ENCODE measurements at places on chromosomes 7 and 10.

DNA sequence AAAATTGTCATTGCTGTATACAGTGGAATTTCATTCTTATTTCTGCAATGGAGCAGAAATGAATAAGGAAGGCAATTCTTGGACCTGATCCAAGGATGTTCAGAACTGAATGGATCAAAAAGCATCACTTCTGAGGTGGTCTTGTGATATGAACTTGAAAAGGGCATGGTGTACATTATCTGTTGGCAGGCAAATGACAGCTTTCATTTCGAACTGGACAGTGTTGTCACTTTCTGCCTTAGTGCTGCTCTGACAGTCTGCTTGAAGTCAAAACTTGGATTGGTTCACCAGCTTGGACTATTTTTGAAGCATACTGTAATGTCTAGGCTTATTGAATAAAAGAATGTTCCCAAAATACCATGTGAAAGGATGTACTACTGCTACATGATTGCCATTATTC is 52.0 kb downstream of the VCL start:
- no peak for DNase-seq

GRCh38 chr10:119340893-119341458 is 133.6 kb downstream of the GRK5 start:
- peak; percentile 57 for DNase-seq

DNA sequence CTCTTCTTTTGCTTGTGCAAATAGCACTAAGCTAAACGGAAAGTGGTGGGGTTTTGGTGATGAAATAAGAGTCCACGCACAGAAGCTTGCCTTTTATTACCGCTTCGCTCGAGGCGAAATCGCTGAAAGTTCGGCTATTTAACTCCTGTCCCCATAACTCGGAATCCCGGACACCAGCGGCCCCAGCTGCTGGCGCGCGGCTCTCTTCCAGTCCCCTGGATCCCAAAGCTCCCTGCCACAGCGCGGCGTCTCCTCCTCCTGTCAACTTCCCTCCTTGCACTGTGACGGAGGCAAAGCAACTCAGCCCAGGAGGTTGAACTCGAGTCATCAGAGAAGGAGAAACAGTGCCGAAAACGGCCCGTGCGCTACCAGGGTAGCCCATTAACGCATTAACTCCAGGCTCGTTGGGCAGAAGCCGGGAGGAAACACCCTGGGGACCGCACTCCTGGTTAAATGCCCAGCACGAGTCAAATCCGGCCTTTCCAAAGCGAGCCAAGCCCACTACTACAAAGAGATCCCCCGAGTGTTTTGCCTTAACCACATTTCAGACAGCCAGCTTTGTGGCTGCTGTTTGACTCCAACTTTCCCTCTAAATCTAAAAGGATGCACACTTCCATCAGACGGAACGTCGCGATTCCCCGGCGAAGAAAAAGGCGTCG is 1.3 kb downstream of the SEMA3D start:
- peak; percentile 69 for DNase-seq

- DNase-seq, result peak; percentile 55
These were observed 591.9 kb upstream of the IGFBP3 start for GRCh38 chr7:46512891-46513413.

- DNase-seq, result peak; percentile 92
These were observed 14.7 kb upstream of the SEC61G start for GRCh38 chr7:54773472-54774399.

GRCh38 chr7:34022626-34023025 is 117.3 kb downstream of the BMPER start:
- DNase-seq, result no peak

DNA sequence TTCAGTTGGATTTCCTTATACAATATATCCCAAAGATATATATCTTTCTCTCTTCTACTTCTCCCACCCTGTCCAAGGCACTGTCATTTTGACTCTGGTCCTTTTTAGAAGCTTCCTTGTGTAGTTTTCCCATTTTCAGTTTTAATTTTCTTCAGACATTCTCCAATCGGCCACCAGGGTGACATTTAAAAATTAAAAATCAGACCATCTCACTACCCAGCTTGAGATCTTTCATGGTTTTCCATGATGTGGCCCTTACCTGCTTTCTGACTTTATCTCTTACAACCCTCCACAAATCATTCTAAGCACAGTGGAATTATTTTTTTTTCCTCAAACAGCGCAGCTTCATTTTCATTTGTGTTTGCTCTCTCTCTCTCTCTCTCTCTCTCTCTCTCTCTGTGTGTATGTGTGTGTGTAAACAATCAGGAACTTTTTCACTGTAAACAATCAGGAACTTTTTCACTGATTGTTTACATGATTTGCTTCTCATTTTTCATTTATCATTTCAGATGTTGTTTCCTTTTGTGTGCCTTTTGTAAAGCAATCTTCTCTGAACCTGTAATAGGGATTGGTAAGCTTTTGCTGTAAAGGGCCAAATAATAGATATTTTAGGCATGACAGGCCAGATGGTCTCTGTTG is 348.9 kb downstream of the ATRNL1 start:
- DNase-seq, result no peak

GRCh38 chr10:131093795-131094366 is 217.6 kb downstream of the TCERG1L start:
- no peak for DNase-seq

GRCh38 chr7:2567679-2568278 is 9.0 kb downstream of the IQCE start:
- DNase-seq, result peak; percentile 42

DNA sequence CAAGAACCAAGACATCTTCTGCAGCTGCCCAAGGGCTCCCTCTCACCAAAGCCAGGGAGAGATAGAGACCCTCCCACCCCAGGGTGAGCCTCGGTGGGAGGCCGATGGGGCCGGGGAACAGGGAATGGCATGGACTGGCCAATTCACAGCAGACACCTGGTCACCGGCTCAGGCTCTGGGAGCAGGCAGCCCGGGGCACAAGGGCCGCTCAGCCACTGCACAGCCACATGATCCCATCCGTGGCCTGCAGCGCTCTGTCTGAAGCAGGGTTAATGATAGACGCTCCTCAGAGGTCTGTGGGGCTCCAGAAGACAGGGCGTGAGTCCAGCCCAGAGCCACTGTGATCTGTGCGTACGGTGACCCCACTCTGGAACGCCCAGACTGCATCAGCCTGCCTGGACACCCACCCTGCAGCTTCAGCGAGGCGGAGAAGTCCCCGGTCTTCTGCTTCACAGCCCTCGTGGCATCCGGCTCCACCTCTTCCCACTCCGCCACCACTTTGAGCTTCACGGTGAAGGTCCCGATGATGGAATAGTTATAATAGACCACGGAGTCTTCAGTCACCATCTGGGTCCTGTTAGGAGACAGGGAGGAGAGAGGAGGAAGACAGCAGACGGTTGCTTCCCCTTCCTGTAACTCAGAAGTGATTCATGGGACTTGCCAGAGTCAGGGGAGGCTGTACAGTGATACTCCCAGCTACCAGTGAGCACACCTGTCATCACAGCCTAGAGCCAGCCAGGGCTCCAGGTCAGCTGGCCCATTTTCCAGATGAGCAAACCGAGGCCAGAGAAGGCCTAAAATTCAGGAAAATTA is 14.0 kb downstream of the TMEM130 start:
- no peak for DNase-seq

- DNase-seq, result peak; percentile 38
These were observed 134.9 kb downstream of the RAMP3 start for GRCh38 chr7:45292481-45292880.

GRCh38 chr7:2404714-2405119 is 1.3 kb downstream of the CHST12 start:
- no peak for DNase-seq

GRCh38 chr10:110081911-110082310 is 74.1 kb downstream of the ADD3 start:
- DNase-seq, result no peak

DNA sequence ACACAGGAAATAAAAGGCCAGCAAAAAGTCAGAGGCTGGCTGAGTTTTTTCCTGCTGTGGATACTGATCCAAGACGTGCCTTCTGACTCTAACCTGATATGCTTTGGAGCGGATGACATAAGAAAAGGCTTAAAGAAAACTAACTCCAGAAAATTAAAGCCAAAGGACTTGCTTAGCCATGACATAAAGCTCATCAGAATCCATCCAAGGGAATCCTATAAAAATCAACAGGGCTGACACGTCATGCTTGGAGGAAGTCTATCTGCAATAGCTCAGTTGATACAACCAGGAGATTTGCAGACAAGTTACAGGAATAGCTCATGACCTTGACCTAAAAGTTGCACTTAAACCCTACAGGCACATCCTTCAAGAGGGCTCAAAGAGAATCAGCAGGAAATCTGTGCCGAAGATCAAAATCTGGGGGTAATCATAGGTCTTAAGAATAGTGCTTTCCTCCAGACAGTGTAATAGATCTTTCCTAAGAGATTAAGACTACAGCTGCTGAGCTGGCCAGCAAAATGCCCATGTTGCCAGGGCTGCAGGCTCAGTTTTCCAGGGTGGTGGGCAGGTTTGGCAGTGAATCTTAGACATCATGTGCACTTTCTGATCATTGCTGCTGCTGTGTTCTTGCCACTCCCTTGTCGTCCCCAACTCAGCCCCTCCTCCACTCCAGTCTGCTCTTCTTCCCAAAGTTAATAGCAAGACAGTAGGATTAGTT is 111.5 kb upstream of the SVIL start:
- no peak for DNase-seq

- no peak for DNase-seq
These were observed 72.9 kb upstream of the CAV2 start for GRCh38 chr7:116426428-116427156.

DNA sequence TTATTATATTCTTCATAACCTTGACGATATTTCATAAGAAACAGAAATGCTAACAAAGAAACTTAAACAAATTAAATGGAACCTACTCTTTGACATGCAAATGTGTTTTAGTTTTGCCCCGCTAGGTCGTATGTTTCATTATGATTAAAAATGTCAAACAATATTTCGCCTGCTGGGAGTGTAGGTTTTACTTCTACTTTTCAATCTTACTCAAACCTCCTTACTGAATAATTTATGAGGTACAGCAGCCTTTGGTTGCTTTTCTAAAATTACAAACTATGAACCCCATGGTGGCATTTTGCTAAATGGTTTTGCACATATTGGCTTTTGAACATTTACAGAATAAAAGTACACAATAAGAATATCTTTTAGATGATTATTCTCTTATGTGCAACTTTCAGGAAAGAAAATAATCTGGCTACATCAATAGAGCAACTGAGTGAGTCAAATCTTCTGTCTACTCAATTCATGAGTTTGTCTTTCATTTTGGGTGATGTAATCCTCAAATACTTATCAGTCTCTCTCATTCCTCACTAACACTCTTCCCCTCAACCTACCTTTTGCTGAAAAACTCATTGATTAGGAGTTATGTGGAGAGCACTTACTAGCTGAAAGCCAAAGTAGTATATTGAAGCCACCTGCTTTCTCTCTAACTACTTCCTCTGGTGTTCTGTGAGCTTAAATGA is 1226.4 kb downstream of the XPNPEP1 start:
- DNase-seq, result no peak

DNA sequence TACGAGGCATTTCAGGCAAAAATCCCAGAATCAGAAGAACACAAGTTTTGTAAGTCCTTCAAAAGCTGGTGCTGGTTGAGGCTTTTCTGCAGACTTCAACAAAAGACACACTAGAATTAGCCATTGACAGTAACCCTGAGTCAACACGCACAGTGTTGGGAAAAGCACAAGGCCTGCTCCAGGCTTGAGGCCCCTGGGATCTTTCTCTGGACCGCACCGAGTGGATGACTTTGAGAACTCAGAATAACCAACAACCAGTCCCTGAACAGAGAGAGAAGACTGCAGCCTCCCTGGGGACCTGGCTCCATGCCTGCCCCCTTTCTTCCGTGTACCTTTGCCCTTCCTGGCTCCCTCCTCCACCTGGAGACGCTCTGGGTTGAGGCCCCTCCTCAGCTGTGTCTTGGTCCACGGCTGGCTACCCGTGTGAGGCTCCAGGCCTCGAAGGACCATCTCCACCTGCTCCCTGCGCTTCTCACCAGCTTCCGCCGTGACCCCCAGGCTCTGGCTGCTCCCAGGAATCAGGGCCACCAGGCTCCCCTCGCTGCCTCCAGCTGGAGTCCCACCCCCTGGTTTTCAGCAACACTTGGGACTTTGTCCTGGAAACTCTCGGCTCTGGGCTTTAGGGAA is 28.4 kb downstream of the DIP2C start:
- DNase-seq, result no peak

DNA sequence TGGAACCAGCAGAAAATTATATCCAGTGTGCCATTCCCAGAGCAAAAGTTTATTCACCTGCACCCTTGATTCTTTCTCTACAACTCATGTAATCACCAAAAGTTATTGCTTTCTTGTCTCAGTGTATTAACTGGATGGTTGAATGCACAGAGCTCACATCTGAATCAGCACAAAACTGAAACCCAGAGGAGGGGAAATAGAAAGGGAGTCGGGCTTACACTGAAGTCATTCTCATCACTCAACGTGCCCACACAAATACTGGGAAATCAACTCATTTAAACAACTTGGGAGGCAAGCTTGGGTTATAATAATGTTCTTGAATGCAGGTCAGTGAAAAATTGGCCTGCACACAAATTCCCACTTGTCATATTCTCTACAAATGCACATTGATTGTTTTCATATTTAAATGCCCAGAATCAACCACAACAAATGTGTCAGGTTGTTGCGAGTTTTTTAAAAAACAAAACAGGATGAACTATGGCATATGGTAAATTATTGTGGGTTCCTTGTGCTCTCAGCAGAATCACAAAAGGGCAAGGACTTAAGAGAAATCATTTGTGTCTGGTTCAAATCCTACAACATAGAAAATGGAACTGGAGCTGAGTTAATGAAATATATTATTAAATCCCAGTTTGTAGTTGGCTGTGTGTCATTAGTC is 125.9 kb upstream of the NOBOX start:
- DNase-seq, result no peak

GRCh38 chr10:113056030-113056429 is 106.0 kb downstream of the TCF7L2 start:
- peak; percentile 59 for DNase-seq

DNA sequence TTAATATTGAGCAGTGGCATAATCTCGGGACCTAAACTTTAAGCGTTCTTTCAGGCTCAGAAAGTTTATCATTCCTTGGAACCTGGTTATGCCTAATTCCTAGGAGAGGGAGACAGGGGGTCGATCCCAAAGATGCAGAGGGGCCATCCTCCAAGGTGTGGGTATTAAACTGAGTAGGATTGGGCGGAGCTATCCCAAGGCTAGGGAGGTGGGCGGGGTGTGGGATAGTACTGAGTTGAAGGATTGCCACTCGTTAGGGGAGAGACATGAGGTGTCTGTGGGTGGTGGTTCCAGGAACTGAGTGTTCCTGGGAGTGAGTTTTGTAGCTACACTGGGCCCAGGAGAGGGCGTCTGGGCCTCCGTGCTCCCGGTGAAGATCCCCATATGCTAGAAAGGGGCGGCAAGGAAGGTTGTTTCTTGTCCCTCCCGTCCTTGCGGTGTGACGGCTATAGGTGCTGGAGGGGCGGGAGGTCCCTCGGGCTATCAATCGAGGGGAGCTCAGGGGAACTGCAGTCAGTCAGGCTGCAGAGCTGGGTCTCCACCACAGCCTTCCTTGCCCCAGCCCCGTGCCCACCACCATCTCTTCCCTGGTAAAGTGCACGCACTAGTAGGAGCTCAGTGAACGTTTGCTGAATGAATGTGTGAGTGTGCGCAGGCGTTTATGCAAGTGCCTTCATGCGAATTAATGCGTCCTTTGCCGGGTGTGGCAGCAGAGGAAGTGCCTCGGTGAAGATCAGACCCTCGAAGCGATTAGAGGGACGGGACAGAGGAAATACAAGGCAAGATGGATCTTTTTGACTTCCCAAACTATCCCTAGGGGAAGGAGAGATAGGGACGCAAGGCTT is 3.0 kb upstream of the HMX2 start:
- DNase-seq, result peak; percentile 67

Data from SK-N-DZ (cell line).